ENCODE measurements at places on chromosomes 2 and 18.

GRCh38 chr2:143877056-143877455 is 642.9 kb downstream of the ZEB2 start:
- no peak for DNase-seq

GRCh38 chr2:133532919-133533318 is 35.3 kb downstream of the NCKAP5 start:
- DNase-seq: no peak

DNA sequence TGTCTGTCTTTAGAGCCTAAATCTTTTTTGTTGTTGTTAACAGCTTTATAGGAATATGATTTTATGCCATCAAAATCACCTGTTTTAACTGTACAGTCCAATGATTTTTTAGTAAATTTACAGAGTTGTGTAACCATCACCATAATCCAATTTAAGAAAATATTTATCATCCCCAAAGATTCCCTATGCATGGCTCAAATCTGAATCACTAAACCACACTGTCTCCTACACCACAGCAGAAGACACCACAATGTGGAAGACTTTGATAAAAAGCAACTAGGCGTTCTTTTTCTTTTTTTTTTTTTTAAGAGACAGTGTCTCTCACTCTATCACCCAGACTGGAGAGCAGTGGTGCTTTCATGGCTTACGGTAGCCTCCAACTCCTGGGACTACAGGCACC is 99.6 kb downstream of the TXNL1 start:
- no peak for DNase-seq

GRCh38 chr2:172972005-172972619 is 103.5 kb upstream of the MAP3K20 start:
- DNase-seq: no peak

- no peak for DNase-seq
Measured at GRCh38 chr2:215324811-215325210, 13.0 kb downstream of the ATIC start.

DNA sequence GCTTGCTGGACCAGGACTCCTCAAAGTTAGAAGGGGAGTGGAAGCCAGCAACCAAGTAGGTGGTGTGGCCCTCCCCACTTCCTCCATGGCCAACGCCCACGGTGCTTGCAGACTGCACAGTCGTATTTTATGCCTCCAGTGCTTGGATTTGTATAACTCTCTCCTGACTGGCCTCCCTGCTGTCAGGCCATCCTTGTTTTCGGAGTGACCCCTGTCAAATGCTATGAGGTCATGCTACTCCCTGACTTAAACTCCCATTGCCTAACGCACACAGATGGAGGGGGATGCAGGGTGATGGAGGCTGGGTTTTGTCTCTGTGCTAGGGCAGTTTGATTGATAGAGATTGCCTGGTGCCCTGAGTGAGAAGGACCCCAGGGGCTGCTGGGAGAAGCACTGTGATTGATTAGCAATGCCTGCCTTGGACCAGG is 36.1 kb downstream of the GLI2 start:
- no peak for DNase-seq

DNA sequence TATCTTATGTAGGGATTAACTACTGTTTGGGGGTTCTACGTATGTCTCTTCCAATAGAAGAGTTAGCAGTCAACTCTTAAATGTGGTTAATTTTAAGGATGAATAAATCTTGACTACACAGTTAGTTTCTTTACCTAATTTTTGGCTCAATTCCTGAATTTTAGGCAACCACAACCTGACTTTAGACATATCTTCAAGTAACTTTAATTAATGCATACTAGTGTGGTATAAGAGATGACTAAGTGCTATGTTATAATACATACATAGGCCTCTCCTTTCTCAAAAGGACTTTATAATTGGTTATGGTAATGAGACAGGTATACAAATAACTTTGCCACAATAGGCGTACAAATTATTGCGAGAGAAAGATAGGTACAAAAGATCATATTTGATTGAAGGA is 312.0 kb downstream of the IRS1 start:
- no peak for DNase-seq

DNA sequence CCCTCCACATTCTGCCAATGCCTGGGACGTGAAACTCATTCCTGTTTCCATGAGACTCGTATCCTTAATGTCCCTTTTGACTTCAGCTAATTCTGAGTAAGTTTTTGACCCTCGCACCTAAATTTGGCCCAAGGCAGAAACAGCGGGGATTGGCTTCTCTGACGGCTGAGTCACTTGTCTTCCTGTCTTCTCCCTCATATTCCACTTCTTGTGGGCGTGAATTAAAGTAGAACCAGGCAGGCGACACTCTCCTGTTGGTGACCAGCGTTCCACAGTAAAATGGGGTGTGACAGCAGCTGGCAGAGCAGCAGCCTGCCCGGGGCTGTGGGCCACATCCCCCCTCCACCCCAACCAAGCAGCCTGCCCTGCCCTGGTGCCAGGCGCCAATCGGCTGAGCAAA is 15.5 kb downstream of the TTC32 start:
- DNase-seq: no peak

GRCh38 chr2:26349690-26350089 is 3.1 kb upstream of the ADGRF3 start:
- DNase-seq: no peak

- DNase-seq: no peak
Measured at GRCh38 chr2:72871060-72871459, 16.1 kb upstream of the SPR start.

DNA sequence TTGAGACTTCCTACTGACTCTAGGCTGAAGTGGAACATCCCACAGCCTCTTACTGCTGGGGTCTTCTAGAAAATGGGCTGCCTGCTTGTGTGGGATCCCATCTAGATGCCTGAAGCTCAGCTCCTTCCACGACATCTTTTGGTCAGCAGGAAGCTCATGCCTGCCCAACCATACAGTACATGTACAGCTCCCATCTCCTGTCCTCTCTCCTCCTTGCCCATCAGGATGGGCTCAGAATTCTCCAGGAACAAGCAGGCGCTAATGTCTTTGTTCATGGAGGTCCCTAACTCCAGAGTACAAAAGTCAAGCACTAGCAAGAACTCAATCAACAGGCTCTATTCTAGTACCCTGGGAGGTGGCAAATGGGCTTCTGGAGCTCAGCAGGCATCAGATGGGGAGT is 31.7 kb upstream of the GPR17 start:
- no peak for DNase-seq

DNA sequence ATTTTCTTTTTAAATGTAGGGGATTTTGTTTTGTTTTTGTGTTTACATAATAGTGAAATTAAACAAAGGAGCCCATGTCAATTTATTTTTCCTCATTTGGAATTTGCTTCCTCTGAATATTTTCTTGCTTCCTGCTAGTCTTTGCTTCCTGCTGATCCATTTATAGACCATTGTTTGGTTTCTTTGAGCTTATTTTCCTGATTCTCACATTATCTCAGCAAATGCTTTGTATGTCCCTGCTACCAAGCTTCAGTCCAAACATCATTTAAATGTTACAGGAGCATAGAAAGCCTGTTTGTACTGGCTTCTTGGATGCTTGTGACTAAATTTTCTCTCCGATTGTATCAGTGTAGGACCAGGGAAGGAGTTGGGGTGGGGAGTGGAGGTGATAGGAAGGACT is 127.3 kb upstream of the IL1R2 start:
- DNase-seq: no peak

DNA sequence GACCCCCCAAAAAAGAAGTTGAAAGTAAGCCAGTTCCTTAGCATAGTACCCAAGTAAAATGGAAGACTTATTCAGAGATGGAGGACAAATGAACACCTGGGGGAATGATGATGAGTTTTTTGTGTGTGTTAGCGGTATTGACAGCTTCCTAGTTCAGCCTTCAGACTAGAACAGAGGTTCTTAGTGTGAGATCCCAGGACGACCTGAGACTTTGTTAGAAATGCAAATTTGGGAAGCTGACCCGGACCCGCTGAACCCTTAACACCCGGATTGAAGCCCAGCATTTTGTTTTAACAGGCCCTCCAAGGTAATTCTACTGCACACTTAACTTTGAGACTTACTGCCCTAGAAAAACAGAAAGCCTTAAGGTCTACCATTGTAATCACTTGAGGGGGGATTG is 20.3 kb downstream of the SPOPL start:
- no peak for DNase-seq

GRCh38 chr2:3680548-3681345 is 22.6 kb upstream of the DCDC2C start:
- no peak for DNase-seq

DNA sequence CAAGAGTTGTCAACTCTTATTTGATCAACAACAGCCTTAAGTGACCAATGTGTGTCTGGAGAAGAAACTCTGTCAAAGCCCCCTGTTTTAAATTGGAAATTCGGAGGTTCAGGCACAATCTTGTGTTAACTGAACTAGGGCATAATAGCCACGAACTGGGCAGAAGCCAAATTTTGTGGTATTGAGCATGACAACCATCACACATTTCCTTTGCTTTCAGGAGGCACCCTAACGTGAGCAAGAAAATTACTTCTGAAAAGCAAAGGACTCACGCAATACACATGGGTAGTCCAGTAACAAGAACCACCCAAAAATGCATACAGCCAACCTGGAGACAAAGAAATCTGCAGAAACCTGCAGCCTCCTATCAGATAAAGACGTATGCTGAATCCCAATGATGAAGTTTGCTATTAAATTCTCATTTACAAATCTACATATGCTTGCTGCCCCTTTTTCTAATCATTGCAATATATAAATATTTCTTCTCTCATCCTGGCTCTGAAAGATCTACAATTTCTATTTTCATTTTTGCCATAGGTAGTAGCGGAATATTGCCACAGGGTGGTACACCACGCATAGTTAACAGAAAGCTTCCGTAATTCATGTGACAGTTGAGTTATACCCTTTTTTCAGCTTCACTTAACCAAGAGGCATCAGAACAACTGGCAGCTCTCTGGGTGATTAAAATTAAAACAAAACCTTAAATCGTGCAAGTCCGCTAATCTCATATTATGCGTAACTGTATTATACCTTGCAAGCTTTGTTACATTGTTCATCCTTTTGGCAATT is 495.8 kb downstream of the NRXN1 start:
- DNase-seq: no peak

DNA sequence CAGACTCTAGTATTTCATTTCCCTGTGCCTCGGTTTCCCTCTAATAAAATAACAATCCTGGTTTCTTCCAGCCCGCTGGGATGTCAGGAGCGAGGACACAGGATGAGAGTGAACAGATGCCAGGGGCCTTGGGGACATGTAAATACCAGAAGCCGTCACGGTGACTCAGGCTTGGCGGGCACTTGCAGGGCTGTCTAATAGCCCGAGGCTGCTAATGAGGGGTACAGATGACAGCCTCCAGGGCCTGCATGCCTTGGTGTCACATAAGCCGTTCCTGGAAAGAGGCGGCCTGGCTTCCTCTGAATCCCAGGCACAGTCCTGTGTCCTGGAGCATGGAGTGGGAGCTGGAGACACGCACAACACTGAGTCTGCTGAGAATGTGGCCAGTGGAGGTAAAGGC is 28.2 kb downstream of the HS1BP3 start:
- DNase-seq: no peak

DNA sequence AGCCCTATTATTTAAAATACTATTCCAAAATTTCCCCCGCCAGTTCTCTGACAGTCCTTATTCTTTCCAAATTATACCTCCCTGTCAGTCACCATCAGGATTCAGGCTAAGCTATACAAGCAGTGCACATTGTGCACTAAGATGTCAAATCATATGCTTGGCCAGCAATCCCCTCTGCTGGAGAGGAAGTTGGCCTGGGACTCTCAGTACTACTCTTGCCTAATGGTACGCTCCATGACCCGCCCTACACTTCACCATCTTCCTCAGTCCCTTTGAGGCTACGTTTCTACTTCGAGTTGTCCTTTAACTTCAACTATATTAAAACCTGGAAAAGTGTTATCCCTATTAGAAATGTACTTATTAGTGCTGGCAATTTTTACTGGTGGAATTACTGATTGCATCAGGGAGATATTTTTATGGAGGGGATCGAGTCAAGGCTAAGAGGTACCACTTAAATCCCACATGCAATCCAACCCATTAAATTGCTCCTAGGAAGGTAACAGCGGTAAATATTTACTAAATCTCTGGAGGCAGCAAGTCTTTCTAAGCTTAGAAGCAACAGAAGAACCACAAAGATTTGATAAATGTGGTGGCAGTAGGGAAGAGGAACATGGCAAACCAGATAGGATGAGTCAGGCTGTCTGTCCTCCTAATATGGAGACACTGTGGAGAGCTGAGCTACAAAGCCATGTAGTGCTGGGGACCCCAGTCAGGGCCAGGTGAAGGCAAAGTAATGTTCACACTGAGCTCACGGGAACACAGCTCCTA is 2.7 kb downstream of the USP40 start:
- DNase-seq: no peak

- DNase-seq: no peak
Measured at GRCh38 chr2:42567806-42568400, 529 bp upstream of the MTA3 start.

DNA sequence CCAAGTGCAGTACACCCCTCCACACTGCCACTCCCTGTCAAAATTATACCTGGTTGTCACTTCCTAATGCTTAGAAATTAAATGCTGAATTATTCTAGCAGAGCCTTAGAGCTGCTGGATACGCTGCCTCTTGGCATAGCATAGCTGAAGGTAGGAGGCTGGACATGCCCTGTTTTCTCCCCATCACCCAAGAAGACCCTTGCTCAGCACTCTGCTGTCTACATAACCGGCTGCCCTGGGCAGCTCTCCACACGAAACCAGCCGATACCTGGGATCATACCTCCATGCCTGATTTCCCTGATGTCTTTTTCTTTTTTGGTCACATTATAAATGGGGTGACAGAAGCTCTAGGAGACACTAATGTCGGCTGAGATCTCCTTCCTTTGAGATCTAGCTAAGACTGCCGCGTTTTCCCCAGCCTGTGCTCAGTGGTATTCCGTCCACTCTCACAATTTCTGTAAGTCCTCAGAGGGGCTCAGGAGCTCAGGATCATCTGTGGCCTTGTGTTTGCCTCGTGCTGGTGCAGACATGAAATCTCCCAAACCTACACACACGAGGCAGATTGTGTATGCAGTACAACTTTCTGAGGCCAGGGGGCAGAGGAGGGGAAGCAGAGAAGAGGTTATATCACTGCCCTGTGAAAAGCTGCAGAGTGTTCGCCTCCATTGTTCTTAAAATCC is 13.5 kb upstream of the ZAP70 start:
- peak; percentile 44 for DNase-seq

DNA sequence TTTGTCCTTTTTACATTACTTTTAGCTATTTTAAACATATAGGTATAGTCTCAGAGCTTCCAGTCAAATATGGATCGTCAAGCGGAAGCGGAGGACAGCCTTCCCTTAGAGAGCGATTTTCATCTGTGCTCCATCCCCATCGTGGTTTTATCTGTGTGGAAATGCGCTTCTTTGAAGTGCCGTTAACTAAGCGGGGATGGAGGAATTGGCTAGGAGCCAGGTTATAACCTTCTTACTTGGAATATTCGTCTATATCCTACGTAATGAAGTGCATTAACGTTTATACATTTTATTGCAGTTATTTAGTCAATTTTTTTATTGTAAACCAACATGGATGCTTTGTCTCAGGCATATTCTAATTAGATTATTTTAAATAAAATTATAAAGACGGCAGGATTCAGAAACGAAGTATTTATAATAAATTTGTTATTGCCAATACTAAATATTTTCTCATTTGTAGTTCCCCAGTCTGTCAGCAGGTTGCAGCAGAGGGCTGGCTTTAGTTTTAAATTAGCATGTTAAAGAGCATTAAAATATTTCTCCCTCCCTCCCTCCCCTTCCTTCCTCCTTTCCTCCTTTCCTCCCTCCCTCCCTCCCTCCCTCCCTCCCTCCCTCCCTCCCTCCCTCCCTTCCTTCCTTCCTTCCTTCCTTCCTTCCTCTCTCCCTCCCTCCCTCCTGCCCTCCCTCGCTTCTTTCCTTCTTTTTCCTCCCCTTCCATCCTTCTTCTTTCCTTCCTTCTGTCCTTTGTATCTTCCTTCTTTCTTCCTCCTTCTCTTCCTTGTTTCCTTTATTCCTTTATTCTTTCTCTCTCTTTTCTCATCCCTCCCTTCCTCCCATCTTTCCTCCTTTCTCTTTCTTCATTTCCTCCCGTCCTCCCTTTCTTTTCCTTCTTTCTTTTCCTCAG is 80.6 kb upstream of the DOCK10 start:
- peak; percentile 10 for DNase-seq
